CD14-positive monocyte (primary cell): ENCODE measurements at places on chromosomes 13 and 19.

DNA sequence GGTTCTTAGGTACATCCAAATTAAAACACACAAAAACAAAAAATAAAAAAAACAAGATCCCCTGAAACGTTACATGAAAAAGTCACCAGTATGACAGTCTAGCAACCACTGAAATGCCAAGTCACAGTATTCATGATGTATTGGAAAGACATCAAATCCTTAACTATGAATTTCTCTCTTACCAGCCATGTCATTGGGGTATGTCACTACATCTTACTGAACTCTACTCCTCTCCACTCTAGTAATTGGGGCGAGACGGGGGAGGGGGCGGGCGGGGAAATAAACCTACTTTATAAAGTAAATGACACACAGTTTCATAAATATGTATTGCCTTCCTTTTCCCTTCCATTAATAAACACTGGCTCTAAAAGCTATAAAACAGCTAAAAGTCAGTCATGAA is 65.5 kb downstream of the USP12 start:
- DNase-seq, result no peak

DNA sequence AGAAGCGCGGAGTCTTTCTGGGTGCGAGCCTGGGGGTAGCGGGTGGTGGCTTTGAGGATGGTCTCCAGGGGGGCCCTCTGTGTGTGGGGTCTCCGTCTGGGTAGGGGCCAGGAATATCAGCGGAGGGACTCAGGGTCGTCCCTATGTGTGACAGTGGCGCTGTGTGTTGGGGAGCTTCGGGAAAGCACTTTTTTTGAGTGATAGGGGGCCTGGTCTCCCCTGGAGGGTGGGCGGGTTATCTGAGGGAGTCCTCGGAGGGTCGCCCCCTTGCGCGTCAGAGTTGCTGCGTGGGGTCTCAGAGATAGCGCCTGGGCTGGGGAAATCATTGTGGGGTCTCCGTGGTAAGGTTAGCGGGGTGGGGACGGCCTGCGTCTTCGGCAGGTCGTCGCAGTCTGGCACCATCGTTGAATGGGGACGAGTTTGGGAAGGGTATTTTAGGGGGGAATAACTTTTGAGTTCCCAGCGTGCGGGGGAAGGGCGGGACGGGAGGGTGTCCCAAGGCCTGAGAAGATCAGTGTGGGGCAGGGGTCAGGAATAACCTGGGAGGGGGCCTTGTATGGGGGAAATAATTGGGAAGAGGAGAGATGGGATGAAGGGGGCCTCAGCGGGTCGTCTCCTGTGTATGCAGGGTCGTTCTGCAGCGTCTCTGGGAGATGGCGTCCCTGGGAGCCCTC is 857 bp downstream of the IER2 start:
- DNase-seq, result peak; percentile 26

GRCh38 chr19:29988351-29988750 is 46.3 kb downstream of the URI1 start:
- DNase-seq, result no peak

GRCh38 chr19:46484656-46485055 is 11.0 kb downstream of the PNMA8B start:
- no peak for DNase-seq

DNA sequence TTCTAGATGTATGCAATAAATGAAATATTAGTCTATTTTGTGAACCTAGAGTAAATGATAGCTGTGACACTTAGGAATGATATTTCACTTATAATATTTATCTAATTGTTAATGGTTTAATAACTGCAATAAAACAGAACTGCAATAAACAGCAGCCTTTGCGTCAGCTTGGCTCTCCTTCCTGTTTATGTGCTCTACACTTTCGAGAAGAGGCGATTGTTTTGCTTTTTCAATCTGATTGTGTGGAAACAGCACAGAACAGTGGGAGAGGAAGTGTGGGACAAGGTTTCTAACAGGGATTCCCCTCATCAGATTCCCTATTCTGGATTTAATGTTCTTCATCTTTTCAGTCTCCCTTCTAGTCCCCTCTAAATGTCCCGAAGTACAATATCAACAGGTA is 17.3 kb upstream of the TRPC4 start:
- DNase-seq, result no peak

- no peak for DNase-seq
Observed at GRCh38 chr13:36352350-36352749, 6.2 kb upstream of the SPART start.

DNA sequence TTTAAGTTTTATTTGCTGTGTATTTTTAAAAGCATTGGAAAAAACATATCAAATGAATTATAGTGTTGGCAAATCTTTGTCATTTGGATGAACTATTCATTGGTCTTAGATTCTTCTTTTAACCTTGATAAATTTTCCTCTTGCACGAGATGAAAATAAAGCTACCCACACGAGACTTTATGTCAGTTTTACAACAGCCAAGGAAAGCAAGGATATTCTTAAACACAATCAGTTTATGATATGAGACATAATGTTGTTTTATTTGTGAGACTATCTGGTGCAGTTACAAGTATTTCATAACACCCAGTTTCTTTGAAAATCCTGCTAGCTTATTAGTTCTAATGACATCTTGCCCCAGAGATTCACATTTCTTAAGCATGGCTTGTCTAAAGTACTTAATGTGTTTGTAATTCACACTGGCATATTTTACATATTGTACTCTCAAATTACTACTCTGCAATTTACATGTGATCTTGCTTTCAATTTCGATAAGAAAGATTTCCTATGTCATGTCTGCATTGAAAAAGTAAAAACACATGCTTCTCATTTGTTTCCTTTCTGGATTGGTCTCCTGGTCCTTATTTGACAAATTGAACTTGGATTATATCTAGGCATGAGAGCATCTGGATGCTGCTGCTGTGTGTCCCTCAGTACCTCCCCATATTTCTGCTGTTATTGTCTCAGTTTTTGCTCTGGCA is 955.5 kb upstream of the PCDH9 start:
- DNase-seq, result no peak

- DNase-seq, result no peak
Observed at GRCh38 chr13:100063333-100063732, 25.6 kb upstream of the PCCA start.

DNA sequence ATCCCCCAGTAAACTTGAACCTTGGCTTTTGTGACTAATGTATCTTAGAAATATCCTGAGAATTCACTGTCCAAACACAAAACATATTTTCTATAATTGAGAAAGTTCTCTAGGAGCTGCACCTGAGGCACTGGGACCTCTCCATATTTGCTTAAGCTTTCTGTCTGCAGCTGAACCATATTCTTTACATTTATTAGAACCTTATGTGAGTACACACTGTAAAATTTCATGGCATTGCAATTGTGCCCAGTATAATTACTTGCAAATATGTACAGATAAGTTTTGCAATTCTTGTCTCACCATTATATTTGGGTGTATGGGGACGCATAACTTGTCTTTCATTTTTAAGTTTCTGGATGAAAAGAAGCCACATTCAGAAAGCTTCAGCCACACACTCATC is 280.7 kb upstream of the KLHL1 start:
- DNase-seq, result no peak

DNA sequence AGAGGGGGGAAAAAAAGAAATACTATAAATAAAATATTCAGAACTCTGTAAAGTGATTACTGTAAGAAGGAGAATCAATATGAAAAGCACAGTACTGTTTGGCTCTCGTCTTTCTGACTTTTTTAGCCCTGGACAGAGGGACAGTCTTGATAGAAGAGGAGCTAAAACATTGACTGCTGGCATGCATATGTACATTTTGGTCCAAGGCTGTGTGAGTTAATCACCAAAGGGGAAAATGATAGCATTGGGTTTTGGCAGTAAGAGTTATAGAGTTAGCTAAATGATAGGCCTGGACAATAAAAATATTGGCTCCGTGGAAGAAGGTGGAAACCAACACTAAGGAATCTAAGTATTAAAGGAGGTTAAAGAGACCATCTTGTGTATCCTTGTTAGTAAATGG is 50.3 kb downstream of the RAP2A start:
- DNase-seq, result no peak

DNA sequence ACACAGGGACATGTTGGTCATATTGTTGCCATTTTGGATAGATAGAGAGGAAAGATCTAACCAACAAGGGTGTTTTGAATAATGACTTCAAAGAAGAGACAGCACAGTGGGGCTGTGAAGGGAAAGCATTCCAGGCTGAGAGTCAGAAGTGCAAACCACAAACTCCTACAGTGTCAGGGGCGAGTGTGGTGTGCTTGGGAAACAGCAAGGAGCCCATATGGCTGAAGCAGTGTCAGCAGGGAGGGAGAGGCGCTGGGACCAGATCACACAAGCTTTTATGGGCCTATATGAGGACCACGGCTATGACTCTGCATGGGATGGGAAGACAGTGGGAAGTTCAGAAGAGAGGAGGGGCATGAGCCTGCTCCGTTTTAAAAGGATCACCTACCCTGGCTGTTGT is 166.4 kb downstream of the MYO16 start:
- DNase-seq, result no peak

- DNase-seq, result peak; percentile 6
Observed at GRCh38 chr13:90868321-90868920, 479.1 kb upstream of the MIR17HG start.

DNA sequence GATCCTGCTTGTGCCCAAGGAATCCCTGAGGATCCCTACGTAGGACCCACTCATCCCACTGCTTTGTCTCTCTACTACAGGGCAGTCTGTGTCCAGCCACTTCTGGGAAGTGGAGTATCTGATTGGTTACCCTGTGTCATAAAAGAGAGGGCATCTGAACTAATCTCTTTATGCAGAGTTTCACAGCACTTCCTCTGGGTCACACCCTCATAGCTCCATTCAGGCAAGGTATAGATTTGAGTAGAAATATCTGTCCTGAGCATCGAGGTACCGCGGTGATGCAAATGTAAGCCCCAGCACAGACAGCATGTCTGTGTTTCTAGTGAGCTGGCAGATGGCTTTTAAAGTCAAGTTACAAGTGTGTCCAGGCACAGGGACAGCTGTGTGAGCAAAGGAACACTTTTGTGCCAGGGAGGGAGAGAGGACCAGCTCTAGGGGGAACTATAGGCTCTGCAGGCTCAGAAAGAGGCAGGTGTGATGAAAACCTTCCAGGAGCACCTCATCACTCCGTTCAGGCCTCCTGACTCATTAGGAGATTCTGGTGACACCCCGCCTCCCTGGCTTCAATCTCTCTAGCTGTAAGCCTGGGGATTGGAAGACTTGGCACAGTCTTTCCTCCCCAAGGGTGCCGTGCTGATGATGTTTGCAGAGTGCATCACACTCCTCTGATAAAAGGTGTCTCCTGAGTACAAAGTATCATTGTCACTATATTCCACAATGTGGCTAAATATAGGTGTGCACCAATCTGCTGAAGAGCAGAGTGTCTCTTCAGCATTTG is 84.3 kb upstream of the UBL3 start:
- DNase-seq, result no peak

DNA sequence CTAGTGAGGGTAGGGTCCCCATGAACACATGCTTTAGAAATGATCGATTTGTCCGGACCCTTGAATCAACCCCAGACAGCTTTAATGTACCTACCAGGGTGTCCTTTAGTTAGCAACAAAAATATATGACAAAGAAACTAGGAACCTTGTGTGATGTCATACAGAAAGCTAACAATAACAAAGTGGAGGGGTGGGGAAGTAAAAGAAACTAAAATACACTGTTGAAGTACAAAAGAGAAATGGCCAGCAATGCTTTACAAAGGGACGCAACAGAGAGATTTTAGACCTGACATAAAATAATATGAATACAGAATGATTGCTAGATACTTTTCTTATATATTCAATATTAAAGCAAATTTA is 40.0 kb downstream of the DZIP1 start:
- DNase-seq, result no peak
